HS-5 (cell line): ENCODE measurements at places on chromosomes 1 and 21.

DNA sequence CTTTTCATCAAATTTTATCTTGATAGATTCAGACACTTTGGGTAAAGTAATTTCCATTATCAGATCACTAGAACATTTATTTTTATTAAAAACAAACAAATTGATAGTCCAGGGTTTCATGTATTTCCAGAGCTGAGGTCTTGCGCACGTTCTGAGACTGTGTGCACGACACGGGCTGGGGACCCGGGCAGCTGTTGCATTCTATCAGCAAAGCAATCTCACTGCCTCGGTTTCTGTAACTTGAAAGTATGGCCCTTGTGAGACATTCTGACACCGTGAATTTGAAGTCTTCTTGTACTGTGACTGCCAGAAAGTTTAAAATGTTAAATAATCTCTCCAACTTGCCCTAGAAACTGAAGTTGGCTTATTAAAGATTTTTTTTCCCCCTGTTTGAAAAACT, 746.9 kb upstream of the ADGRL2 start:
- DNase-seq = no peak

GRCh38 chr1:60071296-60071695, 2.3 kb downstream of the C1orf87 start:
- no peak for DNase-seq

- DNase-seq = no peak
These were observed 35.6 kb downstream of the LRRN2 start for GRCh38 chr1:204649721-204650521.

GRCh38 chr1:23079025-23079424, 59.8 kb downstream of the KDM1A start:
- DNase-seq = no peak

DNA sequence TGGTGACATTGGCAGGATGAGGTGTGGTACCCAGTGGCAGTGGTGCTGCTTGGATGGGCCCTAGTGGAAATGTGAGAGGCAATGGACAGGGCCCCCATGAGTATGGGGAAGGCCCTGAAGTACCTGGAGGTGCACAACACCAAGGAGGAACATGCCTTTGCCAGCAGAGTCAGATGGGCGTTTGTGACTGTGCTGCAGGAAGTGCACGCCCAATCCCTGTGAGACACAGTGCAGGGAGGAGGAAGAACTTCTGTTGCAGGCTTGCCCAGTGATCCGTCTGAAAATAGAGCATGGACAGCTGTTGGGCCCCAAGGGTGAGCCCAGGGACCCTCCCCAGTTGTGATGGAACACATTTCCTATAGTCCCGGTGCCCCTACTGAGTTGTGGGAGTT, 42.7 kb downstream of the GJA5 start:
- no peak for DNase-seq

GRCh38 chr1:242427519-242427918, 97.0 kb downstream of the PLD5 start:
- DNase-seq = no peak

DNA sequence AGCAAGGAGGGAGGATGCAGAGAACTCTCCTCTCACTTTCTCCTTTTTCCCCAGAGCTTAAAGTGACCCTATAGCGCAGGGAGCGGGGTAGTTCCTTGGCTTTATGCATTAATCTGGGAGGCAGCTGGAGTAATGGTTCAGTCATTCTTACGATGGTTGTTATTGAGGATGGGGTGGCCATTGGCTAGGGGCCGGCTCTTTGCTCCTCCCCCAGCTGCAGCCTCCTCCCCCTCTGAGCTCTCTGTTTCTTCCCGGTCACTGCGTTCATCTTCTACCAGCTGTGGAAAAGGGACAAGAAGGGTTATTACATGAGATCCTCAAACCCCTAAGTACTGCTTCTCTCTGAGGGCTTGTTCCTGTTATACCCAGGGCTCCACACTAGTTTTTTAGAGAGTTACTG, 8.6 kb downstream of the CERS2 start:
- no peak for DNase-seq

GRCh38 chr1:235583511-235584001, 66.0 kb downstream of the GNG4 start:
- no peak for DNase-seq

GRCh38 chr1:227959325-227959860, 11.7 kb upstream of the WNT9A start:
- DNase-seq = no peak

GRCh38 chr1:49408346-49408745, 615.4 kb downstream of the AGBL4 start:
- no peak for DNase-seq

DNA sequence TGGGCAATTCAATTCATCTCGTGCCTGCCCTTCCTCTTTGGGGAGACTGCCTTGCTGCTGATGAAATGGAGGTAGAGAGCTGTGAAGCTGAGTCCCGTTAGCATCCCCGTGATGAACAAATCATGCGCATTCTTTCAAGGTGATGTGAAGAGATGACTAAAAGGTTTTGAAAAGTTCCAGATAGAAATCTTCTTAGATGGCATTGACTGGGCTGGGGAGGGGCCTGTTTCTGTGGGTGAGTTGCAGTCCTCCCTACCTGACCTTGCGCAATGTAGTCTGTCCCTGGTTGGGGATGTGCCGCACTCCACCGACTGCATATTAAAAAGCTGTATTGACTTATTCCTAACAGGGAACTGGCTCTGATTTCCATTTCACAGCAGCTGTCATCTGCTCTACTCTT, 49.6 kb downstream of the ST6GALNAC3 start:
- DNase-seq = peak; percentile 53

GRCh38 chr1:96309783-96310182, 411.8 kb upstream of the PTBP2 start:
- peak; percentile 68 for DNase-seq
